Caco-2 (cell line): ENCODE measurements at places on chromosomes 5 and 9. TPM values are rescaled to one million over a fixed set of nuclear protein-coding genes. Genes with fewer than 3 reads are reported as not detected.

Gene PLPP7
- total RNA-seq: 0.11 TPM in 1 of 2 replicates, not detected in the other

- no peak for DNase-seq
Measured at GRCh38 chr9:36864491-36865410, 169.3 kb downstream of the PAX5 start.

GRCh38 chr5:33043343-33043997 lies 332.3 kb downstream of the NPR3 start:
- DNase-seq: no peak

Gene GARIN3
- not detected in 2 replicates for total RNA-seq

- no peak for DNase-seq
Measured at GRCh38 chr9:113158446-113158845, 7.6 kb downstream of the SLC31A2 start.

GRCh38 chr5:76565009-76565408 lies 58.2 kb downstream of the F2RL2 start:
- no peak for DNase-seq

DNA sequence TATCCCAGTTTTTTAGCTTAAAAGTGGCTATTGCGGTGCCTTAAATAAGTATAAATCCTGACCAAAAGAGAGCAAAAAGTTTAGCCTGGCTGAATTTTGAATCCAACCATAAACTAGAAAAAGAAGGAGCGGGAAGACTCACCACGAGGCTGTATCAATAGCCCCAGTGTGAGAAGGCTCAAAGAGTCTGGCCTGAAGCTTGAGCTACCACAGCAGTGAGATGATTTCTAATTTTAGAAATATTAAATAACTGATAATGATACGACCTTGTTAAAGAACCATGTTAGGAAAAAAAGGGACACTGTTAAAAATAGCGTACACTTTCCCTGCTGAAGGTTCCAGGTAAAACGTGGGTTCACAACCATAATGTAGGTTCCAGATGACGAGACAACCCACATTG lies 134.1 kb upstream of the ZNF462 start:
- DNase-seq: no peak

DNA sequence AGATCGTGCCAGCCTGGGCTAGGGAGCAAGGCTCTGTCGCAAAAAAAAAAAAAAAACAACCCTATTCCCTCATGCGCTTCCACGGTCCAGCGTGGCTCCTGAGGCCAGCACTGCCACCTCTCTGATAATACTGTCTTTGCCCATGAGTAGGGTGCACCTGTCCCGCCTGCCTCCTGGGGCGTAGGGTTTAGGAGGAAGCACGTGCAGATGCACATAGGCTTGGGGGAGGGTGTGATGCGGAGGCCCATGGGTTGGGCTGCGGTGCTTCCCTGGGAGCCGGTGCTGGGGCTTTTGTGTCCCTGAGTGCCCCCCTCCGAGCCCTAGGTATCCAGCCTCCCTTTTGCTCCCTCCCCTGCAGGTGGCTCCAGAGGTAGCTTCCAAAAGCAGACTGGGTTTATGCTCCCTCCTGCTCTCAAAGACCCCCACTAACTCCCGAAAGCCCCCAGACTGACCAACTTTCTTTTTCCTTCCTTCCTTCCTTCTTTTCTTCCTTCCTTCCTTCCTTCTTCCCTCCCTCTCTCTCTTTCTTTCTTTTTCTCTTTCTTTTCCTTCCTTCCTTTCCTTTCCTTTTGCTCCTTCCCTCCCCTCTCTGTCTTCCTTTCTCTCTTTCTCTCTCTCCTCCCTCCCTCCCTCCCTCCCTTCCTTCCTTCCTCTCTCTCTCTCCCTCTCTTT lies 12.8 kb downstream of the FGFR4 start:
- no peak for DNase-seq

DNA sequence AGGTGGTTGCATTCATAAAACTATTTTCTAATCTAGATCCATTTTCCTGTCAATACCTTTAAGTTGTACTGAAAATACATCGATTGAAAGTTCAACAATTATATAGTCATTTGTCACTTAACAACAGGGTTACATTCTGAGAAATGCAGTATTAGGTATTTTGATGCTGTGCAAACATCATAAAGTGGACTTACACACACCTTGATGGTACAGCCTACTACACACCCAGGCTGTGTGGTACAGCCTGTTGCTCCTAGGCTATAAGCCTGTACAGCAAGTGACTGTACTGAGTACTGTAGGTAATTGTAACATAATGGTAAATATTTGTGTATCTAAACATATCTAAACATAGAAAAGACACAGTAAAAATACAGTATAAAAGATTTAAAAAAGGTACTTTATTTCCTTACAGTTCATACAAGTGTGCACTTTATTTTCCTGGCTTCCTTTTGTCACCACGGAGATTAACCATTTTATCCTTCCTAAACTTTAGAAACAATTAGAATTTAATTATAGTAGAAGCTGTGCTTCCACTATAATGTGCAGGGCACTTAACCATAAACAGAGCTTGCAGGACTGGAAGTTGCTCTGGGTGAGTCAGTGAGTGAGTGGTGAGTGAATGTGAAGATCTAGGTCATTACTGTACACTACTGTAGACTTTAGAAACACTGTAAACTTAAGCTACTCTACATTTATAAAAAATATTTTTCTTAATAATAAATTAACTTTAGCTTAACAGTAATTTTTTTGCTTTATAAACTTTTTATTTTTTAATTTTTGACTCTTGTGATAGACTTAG lies 42.9 kb upstream of the MEF2C start:
- DNase-seq: no peak
